ENCODE measurements at places on chromosomes 4 and X.

DNA sequence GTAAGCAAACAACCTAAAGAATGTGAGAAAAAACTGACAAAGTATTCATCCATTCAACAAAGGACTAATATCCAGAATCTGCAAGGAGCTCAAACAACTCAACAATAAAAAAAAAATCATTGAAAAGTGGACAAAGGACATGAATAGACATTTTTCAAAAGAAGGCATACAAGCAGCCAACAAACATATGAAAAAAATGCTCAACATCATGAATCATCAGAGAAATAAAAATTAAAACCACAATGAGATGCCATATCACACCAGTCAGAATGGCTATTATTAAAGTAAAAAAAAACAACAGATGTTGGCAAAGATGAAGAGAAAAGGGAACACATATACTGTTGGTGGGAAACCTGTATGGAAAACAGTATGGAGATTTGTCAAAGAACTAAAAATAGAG lies 120.7 kb upstream of the ADGRL3 start:
- DNase-seq, result no peak

- peak; percentile 31 for DNase-seq
Observed at GRCh38 chrX:16436348-16437188, 213.4 kb upstream of the S100G start.

DNA sequence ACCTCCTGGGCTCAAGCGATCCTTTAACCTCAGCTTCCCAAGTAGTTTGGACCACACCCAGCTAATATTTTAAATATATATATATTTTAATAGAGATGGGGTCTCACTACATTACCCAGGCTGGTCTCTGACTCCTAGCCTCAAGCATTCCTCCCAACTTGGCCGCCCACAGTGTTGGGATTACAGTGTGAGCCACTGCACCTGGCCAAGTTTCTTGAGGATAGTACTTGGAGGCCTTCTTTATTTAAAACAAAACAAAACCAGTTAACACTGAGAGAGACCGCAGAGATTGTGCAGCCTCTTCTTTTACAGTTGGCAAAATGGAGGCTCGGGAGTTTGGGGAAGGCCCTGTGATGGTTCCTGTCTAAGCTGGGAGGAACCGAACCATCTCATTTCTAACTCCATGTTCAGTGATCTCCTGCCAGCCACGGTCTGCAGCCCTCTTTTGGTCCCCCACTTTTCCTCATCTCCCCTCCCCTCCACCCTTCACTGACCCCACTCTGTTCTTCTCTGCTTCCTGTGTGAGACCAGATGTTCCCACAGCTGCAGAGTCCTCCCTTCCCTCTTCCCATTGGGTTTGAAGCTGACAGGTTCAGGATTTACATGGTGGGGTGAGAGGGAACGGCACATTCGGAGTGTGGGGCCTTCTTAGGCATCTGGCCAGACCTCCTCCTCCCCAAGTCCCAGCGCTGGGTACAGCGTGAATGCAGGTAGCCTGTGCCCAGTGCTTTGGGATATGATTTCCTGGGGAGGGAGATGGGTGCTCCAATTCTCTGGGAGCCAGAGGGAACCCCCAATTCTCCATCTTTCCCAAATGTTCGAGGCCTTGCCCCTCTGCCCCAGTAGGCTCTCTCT lies 1.4 kb upstream of the SORCS2 start:
- DNase-seq, result no peak

GRCh38 chr4:173185847-173186510 lies 17.4 kb downstream of the GALNT7 start:
- no peak for DNase-seq

All from stimulated activated CD8-positive, alpha-beta memory T cell treated with anti-CD3 and anti-CD28 coated beads, Interleukin-7, amount 100 ng/mL, for 48 hours (primary cell).